ENCODE measurements at places on chromosomes 1 and 21.

DNA sequence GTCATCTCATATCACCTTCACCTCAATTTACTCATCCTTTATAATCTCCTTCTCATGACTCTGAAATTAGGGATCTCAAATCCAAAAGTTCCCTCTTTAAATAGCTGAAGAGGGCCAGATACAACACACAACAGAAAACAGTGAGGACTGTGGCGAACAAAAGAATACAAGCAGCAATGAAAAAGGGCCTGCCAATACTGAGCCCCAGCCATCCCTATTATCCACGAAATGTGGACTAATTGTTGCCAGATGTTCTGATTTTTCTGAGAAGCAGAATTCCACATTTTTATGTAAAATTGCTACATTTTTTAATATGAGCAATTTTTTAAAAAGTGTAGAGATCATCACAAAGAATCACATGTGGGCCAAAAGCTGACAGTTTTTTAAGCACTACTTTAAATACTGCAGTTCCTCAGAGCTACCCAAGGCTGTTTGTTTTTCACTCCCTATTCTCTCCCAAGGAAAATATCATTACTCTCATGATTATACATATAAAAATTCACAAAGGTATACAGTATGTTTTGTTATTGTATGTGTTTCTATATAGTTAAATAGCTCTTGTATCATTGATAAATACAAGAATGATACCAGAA is 90.0 kb downstream of the ASH1L start:
- DNase-seq, result no peak

- no peak for DNase-seq
Measured at GRCh38 chr1:153544453-153545066, 1.0 kb downstream of the S100A4 start.

- DNase-seq, result no peak
Measured at GRCh38 chr1:35838693-35839245, 31.0 kb downstream of the AGO4 start.

GRCh38 chr1:115437196-115437595 is 99.1 kb upstream of the NGF start:
- DNase-seq, result no peak

DNA sequence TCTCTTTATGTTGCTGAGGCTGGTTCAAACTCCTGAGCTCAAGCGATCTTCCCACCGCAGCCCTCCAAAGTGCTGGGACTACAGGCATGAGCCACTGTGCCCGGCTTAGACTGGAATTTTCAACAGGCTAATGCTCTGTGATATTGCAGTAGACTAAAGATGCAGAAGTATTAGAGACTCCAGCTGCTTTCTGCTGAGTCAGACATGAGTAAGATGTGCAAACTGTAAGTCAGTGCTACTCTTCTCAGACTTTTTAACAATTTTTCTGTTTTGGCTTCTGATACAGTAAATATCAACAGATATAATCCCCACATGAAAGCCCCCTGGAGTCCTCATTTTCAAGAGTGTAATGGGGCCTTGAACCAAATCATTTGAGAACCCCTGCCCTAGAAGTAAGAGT is 29.3 kb upstream of the NLRP3 start:
- no peak for DNase-seq

DNA sequence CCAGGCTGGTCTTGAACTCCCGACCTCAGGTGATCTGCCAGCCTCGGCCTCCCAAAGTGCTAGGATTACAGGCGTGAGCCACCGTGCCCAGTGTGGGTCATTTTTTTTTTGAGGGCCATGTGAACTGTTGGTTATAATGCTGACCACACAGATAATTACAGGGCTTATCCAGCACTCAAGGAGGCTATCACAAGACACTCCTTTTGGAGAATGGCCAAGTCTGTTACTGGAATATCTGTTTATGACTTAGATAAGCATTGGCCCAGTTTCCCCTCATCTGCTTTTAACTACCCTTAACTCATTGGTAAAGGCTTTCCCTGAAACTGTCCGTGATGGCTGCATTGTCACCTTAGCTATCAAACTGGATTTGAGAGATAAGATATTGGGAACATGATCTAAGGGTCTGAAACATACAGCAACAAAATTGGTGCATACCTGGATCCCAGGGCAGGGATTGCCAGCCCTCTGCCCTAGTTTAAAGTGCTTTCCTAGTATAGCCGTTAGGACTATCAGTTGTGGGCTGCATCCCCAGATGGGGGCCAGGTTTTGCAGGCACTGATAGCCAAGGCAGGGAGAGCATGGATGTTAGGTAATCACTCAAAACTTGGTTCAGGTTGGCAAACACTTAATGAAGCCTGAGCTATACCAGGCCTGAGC is 15.6 kb downstream of the SZT2 start:
- no peak for DNase-seq

- DNase-seq, result no peak
Measured at GRCh38 chr1:10672343-10673050, 123.9 kb downstream of the CASZ1 start.

DNA sequence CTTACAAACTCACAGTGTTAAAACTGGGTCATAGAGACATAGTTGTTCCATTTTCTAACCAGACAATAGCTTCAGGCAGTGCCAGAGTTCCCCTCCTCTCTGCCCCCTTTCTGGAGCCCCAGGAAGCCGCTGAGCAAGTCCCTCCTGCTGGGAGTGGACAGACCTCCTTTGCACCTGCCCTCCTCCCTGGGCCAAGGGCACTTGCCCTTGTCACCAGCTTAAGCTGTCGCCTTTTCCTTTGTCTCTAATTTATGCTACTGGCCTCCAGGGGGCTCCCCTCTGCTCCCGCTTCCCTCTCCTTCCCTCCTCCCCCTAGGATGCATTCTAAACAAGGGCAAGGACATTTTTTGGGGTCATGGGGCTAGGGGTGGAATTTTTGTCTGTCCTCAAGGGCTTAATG is 182.4 kb downstream of the MIS18A start:
- no peak for DNase-seq

DNA sequence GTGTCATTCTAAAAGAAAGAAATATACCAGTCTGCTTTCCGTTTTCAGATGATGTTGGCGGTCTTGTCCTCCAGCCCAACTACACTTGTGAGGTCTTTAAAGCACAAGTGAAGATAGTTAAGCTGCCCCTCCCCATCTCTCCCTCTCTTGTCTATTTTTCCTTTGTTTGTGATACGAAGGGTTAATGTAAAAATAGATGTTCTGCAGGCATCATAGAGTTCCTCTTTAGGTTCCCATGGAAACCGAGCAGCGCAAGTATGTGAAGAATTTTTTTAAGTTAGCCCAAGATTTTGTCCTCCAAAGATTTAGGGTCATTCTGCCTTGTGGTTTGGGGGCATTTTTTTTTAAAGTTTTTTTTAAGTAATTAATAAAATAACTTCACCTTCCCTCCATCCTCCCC is 232.4 kb upstream of the AJAP1 start:
- no peak for DNase-seq

DNA sequence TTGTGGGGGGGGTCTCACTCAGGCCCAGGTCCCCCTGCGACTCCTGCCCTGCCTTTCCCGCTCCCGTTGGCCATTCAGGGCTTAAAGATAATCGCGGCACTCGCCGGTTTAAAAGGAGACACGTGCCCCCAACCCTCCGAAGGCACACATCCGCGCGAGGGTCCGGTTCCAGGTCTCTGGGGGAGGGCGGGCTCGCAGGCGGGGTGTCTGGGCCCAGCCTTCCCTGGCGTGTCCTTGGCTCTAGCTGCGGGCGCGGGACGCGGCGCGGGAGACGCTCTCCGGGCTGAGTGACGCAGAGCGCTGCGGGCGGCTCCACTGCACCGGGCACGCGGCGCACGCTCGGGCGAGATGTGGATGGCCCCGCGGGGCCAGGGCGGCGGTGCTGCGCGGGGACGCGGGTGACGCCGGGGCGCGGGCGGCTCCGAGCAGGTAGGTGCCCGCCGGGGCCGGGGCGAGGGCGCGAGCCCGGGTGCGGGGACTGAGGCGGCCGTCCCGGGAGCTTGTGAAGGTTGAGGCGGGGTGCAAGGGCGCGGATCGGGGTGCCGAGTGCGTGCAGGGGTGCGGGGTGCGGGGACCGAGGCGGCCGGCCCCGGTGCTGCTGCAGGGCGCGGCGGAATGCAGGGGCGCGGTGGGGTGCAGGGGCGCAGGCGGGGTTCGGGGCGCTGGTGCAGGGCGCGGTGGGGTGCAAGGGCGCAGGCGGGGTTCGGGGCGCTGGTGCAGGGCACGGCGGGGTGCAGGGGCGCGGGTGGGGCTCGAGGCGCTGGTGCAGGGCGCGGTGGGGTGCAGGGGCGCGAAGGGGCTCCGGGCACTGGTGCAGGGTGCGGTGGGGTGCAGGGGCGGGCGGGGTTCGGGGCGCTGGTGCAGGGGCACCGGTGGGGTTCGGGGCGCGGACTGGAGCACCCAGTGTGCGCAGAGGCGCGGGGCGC is 3.3 kb upstream of the TRPM2 start:
- no peak for DNase-seq

GRCh38 chr1:147580609-147581385 is 39.5 kb downstream of the BCL9 start:
- no peak for DNase-seq

GRCh38 chr1:58780411-58780810 is 3.4 kb downstream of the JUN start:
- DNase-seq, result no peak

DNA sequence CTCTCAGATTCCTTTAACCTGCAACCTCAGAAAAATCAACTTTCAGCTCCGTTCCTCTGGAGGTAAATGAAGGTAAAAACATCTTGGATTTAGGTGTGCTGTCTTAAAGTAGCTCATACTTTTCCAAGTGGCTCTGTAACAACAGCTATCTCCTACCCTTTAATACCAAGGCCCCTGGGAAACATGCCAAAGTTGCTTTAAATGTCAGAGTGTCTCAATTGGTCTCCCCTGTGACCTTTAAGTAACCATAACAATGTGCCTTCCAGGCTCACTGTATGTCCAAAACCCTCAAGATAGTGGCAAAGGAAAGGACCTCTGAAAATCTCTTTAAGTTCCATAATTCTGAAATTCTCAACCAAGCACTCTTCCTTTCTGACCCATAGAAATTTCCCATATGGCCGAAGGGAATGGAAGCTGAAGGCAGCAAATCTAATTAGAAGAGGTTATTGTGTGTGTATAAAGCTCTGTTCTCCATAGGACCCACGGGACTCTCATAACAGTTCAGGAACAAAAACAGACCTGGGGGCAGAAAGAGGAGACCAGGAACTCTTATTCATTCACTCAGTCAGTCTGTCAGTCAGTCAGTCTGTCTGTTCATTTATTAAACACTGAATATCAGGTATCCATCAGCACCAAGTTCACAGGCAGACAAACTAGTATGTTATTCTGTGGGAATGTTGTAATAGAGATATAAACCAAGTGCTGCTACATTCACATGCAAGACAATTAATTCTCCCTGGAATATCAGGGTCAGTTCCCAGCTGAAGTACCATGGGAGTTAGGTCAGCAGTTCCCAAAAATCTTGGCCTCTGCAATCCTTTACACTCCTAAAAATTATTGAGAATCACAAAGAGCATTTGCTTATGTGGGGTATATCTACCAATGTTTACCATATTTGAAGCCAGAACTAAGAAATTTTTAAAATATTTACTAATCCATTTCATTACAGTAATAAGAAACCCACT is 19.1 kb downstream of the ASTN1 start:
- no peak for DNase-seq

- no peak for DNase-seq
Measured at GRCh38 chr1:152061952-152062351, 25.1 kb upstream of the S100A11 start.

- DNase-seq, result no peak
Measured at GRCh38 chr21:37932936-37933335, 16.7 kb upstream of the KCNJ6 start.

GRCh38 chr1:153881751-153882150 is 41.0 kb downstream of the GATAD2B start:
- no peak for DNase-seq

GRCh38 chr1:225464851-225465792 is 37.3 kb upstream of the LBR start:
- DNase-seq, result no peak

- DNase-seq, result no peak
Measured at GRCh38 chr1:81069856-81070255, 730.9 kb upstream of the ADGRL2 start.

GRCh38 chr1:115332813-115333608 is 5.0 kb downstream of the NGF start:
- no peak for DNase-seq

DNA sequence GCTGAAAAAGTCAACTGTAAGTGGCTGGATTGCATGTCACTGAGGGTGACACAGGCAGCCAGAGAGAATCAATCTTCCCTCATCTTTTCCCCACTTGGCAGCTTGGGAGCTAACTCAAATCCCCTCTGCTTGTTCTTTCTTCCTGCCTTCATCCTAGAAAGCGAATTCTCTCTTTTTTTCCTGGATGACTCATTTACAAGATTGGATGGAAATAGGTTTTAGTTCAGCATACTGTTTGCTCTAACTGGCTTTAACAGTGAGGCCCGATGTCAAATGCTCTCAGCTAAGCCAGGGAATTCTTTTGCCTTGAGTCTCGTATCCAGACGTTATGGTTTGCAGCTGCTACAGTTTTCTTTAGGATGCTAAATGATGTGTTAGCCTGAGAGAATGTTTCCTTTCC is 72.7 kb downstream of the HUNK start:
- DNase-seq, result no peak

GRCh38 chr1:226632169-226632879 is 83.8 kb downstream of the STUM start:
- no peak for DNase-seq

DNA sequence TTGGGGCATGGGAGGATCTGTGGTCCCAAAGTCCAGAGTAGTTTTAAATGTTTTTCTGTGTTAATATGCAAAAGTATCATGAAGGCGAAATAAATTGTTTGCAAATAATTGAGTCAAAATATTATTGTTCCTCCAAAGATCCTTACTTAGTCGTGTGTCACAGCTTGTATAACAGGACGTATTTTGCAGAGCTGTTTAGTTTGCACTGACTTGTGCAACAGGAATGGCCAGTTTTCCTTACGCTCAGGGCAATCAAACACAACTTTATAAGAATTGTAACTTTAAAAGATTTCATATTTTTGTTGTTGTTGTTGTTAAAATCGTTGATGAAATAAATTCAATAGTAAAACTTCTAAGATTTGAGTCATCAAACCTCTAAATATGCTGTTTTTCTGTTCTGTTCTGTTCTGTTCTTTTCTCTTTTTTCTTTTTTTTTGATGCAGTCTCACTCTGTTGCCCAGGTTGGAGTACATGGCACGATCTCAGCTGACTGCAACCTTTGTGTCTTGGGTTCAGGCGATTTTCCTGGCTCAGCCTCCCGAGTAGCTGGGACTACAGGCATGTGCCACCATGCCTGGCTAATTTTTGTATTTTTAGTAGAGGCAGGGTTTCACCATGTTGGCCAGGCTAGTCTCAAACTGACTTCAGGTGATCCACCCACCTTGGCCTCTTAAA is 60.6 kb downstream of the UCK2 start:
- no peak for DNase-seq

DNA sequence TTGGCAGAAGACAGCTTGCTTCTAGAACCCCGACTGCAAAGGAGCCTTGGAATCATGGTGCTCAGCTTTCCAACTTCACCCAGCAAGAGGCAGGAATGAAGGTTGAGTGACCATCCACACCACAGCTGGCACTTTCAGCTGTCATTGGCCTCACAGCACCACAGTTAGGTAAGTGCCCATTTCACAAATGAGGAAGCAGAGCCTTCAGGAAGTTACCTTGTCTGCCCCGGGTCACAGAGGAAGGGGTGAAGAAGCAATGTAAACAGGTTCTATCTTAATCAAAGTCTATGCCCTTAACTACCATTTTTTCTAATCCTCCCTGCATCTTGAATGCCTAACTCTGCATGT is 156.0 kb downstream of the GLUL start:
- no peak for DNase-seq

Measured in stimulated activated CD4-positive, alpha-beta T cell treated with anti-CD3 and anti-CD28 coated beads, Interleukin-15, amount 100 ng/mL, for 1 hour (primary cell).